ENCODE measurements at places on chromosomes 13 and 19.

GRCh38 chr19:50679177-50680125 lies 30.2 kb downstream of the C19orf81 start:
- DNase-seq = peak; percentile 19

DNA sequence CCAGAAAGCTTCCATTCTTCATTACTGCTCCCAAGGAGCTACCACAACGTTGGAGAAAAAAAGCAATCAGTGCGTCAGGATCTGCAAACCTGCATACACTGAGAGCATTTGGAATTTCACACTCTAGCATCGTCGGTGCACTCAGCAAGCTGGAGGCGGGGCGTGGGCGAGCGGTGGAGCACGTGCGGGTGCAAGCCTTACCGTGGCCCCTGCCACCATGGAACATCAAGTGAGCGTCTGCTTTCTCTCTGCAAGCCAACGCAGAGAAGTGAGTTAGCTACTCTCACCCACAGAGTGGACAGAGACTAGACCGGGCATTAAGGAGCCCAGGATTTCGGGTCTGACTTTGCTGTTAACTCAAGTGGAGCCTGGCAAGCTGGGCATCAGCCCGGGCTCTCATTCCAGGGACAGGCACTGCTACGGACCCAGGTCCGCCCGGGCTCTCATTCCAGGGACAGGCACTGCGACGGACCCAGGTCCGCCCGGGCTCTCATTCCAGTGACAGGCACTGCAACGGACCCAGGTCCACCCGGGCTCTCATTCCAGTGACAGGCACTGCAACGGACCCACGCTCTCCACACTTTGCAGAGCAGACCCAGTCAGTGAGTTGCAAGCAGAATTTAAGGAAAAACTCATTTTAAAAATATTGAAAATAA lies 124.1 kb upstream of the SPACA7 start:
- no peak for DNase-seq

- DNase-seq = no peak
These were observed 21.0 kb upstream of the ZNF43 start for GRCh38 chr19:21856773-21857514.

GRCh38 chr19:49362048-49362928 lies at the start of gene TEAD2:
TSS of gene TEAD2 (minus strand) at chr19:49362416. CDS start at chr19:49360075, 2,341 bp downstream.
- DNase-seq = no peak

GRCh38 chr13:75372517-75372916 lies 109.5 kb downstream of the TBC1D4 start:
- DNase-seq = no peak

DNA sequence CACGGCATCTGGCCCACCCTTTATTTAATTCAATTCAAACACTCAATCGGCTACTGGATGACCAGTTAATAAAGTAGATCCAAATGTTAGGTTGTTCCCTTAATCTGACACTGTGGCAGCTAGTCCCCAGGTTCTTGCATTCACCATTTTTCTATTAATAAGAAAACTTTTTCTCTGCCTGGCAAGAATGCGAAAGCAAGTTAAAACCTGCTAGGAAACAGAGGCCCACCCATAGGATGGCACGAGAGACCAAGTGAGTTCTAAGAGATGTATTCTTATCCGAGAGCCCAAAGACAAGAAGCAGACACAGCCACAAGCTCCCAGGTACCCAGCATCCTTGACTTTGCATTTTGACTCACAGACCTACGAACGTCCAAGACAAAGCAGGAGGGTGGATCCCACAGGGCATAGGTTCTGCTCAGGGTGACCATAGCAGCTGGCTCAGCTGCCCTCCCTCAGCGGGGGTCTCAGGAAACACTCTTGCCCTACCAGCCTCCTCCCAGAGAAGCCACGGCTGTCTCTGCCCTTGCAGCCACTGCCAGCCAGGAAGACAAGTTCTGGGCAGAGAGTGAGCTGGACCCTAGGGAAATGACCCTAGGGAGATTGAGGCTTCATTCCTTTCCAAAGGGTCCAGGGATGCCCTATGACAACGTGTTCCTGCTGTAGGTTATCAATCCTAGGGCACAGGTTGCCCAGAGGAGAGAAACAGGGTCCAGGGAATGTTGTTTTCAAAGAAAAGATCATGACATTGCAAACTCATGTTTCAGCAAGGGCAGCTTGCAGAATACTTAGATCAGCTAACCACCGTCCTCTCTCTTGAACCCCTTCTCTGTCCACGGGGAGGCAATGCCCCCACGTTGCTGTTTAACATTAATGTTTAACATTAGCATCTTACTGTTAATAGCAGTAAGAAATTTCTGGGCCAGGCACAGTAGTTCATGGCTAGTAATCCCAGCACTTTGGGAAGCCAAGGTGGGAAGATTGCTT lies 147.2 kb upstream of the ZNF507 start:
- no peak for DNase-seq

- no peak for DNase-seq
These were observed 163.6 kb upstream of the ZNF536 start for GRCh38 chr19:30208436-30209060.

- DNase-seq = no peak
These were observed 8.3 kb upstream of the DGKH start for GRCh38 chr13:42039946-42040729.

- DNase-seq = no peak
These were observed 71.6 kb downstream of the MUC16 start for GRCh38 chr19:8938576-8938975.

DNA sequence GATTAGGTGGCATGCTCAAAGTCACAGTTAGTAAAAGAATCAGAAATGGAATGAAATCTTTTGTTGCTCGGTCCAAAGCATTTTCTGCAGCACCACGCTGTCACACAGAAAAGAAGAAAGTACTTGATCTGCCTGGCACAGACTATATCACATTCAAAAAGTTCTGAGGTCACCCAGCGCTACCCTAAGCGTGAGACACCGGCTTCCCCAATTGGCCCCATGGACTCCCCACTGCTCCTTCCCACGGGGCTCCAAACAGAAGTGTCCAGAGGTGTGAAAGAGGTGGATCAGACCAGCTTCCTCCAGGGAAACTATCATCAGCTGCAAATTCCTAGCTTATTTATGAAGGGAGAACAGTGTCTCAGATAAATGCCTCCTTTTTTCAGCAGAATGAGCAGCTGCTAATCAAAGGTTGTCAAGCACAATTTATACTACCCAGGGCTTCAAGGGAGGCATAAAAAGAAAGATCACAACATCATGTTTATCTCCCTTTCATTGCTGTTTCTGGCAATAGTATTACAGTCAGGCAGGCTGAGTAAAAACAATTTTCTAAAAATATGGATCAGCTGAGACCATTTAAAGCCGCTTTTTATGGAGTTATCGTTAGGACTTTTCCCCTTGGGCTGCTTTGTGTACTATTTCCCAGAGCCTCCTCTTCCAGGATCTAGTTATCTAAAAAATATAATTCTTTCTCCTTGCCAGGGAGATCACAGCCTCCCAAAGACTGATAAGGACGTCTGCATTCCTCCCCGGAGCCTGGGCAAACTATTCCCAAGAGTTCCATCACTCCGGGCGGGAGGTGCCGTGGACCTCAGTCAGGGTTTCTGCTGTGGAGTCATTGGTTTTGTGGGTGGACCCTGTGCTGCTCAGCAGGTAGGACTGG lies 208.0 kb downstream of the LHFPL6 start:
- no peak for DNase-seq

DNA sequence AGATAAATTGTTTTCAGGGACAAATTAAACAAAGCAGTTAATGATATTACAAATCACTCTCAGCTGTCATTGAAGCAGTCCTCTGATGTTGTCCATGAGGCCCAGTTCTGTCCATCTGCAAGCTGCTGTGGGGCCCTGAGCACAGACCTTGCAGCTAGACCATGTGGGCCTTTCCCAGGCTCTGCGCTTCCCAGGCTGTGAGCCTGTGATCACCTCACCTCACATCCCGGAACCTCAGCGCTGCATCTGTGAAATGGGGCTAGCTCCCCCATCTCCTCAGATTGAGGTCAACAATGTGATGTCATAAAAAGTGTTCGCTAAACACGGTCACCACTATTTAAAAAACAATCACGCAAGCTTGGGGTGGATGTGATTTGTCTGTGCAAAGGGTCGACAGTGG lies 51.9 kb upstream of the UQCRFS1 start:
- DNase-seq = no peak

DNA sequence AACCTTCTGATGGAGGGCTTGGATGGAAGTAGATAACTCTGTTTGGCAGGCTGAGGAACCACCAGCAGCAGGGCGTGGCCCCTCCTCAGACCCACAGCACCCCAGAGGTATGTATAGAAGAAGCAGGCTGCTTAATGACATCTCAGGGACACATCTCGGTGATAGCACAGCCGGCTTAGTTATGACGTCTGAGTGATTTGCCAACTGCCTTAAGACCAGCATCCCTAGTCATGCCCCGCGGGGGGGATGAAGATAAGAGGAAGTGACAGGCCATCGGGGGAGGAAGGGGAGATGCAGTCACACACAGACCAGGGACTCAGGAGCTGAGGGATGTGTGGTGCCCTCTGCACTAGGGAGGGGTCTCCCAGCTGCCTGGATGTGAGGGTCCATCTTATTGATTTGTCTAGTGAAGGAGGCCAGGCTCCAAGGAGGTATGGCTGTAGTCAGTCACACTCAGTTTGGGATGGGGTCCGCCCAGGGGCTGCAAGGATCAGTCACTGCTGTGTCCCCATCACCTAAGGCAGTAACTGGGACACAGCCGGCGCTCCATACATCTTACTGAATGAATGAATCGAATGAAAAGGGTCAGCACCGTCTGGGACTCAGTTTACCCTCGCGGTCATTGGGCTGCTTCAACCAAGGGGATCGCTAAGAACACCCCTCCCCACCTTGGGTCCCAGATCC lies 19.2 kb upstream of the ERCC1 start:
- no peak for DNase-seq

GRCh38 chr13:112184261-112184660 lies 117.3 kb downstream of the SOX1 start:
- DNase-seq = no peak

DNA sequence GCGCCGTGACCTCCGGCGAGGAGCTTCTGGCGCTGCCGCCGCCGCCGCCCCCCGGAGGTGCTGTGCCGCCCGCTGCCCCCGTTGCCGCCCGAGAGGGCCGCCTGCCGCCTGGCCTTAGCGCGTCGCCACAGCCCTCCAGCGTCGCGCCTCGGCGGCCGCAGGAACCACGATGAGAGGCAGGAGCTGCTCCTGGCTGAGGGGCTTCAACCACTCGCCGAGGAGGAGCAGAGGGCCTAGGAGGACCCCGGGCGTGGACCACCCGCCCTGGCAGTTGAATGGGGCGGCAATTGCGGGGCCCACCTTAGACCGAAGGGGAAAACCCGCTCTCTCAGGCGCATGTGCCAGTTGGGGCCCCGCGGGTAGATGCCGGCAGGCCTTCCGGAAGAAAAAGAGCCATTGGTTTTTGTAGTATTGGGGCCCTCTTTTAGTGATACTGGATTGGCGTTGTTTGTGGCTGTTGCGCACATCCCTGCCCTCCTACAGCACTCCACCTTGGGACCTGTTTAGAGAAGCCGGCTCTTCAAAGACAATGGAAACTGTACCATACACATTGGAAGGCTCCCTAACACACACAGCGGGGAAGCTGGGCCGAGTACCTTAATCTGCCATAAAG lies 4.8 kb downstream of the PDX1 start:
- no peak for DNase-seq

- no peak for DNase-seq
These were observed 2.6 kb downstream of the NAPSA start for GRCh38 chr19:50362656-50363424.

DNA sequence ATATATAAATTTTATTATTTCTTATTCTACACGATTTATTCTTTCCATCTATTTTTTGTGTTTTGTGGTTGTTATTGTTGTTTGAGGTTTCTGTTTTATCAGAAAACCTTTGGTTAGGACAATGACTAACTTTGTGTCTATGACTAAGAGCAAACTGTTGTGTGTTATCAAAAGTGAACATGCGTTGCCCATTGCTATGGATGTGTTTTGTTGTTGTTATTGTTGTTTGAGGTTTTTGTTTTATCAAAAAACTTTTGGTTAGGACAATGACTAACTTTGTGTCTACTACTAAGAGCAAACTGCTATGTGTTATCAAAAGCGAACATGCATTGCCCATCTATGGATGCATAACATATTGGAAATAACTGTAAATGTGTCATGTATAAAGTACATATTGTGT lies 692.3 kb downstream of the SLITRK1 start:
- no peak for DNase-seq

DNA sequence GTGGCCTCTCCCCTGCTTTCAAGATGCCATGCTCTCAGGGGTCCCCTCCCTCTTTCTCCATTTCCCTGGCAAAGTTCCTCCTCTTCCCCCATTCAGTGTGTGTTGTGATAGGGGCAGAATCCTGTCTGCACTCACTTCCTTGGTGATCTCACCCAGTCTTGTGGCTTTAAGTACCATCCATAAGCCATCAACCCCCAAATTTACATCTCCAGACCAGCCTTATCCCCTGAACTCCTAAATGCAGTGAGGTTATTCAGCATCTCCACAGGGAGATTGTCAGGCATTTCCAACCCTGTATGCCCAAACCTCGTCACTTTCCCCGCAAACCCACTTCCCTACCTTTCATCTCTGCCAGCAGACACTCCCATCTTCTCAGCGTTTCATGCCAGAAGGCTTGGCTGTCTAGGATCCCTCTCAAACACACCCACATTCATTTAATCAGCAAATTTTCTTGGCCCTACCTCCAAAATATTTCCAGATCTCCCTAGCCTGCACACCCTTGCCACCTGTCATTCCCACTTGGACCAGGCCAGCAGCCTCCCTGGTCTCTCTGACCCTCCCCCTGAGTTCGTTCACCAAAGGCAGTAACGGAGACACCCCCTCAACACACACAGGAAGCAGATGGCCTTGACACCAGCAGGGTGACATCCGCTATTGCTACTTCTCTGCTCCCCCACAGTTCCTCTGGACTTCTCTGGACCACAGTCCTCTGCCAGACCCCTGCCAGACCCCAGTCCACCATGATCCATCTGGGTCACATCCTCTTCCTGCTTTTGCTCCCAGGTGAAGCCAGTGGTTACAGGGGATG lies at the start of gene HCST:
Gene HCST, plus strand, starts transcription at position 676 of the 808 bp plus-strand sequence. Its CDS starts 65 bp downstream, at position 741.
- DNase-seq = no peak

DNA sequence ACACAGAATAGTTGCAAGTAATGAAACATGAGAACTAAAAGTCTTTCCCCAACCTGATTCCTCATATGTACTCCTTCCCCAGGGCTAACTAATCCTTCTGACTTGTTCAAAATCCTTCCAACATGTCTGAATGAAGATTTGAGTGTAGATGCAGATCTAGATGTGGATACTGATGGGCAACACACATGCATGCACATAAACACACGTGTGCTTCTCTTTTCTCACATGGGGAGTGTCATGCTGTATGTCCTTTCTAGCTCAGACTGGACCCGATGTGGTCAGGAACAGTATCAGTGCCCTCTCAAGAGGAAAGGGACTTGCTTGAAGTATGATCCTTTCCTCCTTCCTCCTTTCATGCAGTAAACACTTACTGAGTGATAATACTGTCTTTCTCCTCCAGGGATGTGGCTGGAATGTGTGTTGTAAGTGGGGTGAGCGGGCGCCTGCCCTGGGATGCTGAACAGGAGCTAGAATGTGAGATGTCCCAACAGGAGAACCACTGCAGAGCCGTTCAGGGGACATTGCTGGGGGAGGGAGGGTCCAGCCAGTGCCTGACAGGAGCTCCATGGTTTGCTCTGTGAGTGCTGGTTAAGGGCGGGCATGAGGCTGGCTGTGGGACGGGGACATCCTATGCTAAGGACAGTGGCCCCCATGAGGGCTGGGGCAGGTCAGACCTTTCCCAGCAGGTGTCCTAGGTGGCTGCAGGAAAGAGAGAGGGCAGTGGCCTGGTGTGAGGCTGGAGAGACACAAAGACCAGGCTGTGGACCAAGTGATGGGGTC lies 146.9 kb downstream of the TEX29 start:
- no peak for DNase-seq

Data from skeletal muscle cell (primary cell).